ENCODE measurements at places on chromosomes 5 and 9. TPM values are rescaled to one million over a fixed set of nuclear protein-coding genes. Genes with fewer than 3 reads are reported as not detected.

DNA sequence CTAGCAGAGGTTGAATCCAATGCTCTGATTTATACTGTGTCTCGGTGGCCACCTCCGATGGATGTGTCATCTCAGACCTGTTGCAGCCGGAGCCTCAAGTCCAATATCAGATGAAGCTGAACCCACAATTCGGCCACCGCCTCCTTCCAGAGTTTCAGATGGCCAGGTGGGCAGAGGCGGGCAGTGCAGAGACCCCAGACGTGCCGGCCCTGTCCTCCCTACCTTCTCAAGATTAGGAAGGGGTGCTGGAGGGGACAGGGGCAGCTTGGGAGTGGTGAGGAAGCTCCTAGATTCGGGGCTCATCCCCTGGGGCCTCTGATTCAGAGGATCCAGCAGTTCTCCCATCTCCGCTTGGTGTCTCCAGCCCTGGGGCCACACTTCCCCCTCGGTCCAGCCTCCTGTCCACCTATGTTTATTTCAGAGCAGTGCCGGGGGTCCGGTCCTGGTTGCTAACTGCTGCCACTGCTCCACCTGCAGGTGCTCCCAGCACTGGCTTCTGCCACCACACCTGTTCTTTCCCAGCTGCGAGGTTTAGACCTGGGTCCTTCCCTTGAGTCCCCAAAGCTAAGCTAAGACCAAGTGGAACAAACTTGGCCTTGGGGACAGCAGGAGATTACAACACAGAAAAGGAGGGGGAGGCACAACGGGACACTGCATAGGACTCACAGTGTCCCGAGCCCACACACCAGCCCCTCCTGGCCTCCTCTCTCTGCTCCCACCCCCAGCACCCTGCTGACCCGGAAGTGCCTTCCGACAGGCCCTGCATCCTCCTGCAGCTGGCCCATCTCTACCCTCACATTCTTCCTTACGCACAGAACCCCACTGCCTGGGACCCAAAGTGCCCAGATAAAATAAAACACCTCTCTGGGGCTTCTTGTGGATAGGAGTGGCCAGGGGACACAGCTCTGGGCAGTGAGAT, 81.6 kb downstream of the NTNG2 start:
- no peak for DNase-seq

- no peak for DNase-seq
These were observed 301.3 kb upstream of the SGCD start for GRCh38 chr5:156025656-156026055.

DNA sequence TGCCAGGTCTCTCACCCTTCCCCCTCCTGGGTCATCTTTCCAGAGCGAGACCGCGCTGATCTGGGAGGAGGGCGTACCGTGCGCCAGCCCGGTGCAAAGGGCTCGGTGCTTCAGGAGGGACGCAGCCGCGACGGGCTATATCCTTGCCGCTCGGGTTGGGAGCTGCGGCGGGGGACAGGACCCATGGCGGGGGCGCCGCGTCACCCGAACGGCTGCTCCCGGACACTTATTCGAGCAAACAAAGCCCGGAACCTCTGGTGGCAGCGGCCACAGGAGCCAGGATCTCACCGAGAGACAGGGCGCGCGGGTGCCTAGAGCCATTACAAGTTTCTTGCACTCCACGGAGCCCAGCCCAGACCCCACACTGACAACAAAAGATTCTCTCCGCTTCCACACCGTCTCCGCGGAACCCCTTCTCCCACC, 1.3 kb downstream of the SEMA6A start:
- DNase-seq: peak; percentile 3

- DNase-seq: peak; percentile 69
These were observed 162.0 kb upstream of the S1PR3 start for GRCh38 chr9:88829276-88829675.

- DNase-seq: no peak
These were observed 24.4 kb upstream of the SH3RF2 start for GRCh38 chr5:145912019-145912418.

DNA sequence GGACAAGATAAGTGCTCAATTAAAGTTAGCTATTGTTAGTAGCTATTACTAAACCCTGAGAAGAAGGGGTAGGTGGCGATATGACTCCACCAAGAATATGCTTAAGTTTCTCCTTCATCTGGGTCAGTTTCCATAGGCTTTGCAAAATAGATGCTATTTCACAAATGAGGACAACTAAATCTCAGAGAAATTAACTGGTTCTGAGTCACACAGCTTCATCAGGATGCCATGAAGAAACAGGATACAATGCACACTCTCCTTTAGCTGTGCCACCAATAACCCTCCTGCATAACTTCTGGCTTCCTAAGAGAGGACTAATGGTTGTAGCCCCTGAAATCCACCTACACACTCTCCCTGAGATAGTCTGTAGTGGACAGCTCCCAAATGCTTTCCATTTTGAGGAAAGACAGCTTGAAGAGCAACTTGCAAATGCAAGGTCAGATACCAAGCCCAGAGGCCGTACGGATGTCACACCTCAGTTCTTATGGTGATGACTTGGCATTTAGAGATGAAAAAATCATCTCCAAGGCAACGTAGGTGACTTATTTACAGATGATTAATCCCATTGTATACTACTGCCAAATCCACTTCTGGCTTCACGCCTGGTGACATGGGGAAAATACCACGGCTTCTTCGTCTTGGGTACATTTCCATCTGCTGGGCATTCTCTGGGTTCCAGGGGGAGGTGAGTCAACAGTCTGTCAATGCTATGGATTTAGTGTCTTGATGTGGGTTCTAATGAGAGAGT, 251.4 kb upstream of the IL12B start:
- DNase-seq: peak; percentile 95

- DNase-seq: no peak
These were observed 27.2 kb downstream of the MAML1 start for GRCh38 chr5:179759581-179760551.

GRCh38 chr5:65127161-65127901, 354.4 kb downstream of the ADAMTS6 start:
- peak; percentile 77 for DNase-seq

DNA sequence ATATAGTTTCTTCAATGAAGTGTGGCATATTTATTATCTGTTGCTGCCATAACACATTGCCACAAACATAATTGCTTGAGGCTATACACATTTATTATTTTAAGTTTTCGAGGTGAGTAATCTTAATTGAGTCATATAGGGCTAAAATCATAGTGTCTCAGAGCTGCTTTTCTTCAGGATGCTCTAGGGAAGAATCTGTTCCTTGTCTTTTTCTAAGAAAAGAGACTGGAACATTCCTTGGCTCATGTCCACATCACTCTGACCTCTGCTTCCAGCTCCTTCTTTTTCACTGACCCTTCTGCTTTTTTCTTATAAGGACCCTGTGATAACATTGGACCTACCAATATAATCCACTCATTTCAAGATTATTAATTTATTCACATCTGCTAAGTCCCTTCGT, 632.4 kb upstream of the TYRP1 start:
- DNase-seq: no peak

DNA sequence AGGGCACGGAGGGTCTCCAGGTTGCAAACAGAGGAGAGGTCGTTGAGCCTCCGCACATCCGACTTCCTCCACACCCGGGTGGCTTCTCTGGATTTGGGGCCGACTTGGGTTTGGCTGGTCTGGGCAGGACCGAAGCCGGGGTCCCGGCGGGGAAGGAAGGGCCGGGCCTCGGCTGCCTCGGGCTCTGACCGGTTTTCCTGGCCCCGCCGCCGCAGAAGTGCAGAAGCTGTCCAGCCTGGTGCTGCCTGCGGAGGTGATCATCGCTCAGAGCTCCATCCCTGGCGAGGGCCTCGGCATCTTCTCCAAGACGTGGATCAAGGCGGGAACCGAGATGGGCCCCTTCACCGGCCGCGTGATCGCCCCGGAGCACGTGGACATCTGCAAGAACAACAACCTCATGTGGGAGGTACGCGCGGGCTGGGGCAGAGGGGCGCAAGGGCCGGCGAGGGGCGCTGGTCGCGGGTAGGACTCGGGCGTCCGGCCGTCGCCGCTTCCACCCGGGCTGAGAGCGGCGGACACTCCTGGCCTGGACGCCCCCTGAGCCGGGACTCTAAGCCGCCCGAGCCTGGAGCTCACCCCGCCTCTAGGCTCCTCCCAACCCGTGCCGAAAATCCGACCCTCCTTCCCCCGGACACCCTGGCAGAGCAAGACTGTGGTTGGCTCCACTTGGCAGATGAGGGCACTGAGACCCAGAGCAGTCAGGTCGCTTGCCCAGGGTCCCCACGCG, 2.2 kb downstream of the PRDM12 start:
- DNase-seq: no peak

GRCh38 chr9:95096381-95096780, 221.1 kb downstream of the FANCC start:
- DNase-seq: no peak

DNA sequence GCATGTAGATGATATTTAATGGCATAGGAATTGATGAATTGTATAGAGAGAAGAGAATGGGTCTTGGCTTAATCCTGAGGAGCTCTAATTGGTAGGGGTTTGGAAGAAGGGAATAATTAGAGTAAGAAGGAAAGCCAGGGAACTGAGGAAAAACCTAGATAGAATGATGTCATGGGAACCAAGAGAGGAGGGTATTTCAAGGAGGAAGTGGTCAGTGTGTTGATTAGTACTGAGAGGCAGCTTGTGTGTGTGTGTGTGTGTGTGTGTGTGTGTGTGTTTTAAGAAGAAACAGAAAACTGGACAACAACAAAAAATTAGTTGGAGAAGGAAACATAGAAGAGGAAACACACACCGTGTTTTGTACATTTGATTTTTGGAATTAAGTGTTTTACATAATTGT, 42.8 kb downstream of the MAST4 start:
- no peak for DNase-seq

DNA sequence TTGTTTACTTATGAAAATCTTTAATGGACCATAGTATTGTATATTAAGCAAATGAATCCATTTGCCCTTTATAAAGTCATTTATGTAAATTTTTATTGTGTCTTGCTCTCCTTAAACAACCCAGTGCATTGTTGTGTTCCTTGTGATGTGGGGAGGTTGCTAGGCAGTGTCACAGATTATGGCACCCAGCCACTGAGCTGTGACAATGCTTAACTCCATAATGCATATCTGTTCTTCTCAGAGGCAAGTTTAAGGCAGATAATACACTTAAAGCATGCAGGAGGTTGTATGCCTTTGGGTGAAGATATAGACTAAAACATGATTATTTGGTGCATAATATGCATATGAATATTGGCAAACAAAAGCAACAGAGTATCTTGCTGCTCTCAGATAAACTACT, 269.6 kb upstream of the RIOK2 start:
- no peak for DNase-seq

GRCh38 chr9:97568461-97569275, 64.5 kb downstream of the TSTD2 start:
- no peak for DNase-seq

GRCh38 chr9:70052768-70053167, 9.1 kb downstream of the MAMDC2 start:
- no peak for DNase-seq

GRCh38 chr9:522658-523057, 308.0 kb downstream of the DOCK8 start:
- peak; percentile 38 for DNase-seq

DNA sequence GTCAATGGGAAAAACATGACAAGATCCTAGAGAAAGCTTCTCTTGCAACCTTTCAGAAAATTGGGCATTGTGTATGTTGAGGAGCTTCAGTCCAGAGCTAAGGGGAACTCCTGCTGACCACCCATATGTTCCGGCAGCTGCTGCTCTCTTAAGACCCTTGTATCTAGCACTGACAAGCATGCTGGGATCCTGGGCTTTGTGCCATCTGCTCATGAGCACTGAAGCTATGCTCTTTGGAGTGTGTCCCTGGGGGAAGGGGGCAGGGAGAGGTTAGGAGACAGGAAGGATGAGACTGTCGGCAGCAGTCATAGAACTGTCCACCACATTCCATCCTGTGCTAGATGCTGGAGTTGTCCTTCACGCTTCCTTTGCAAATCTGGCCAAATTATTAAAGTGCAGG, 109.3 kb downstream of the JAKMIP2 start:
- DNase-seq: no peak

DNA sequence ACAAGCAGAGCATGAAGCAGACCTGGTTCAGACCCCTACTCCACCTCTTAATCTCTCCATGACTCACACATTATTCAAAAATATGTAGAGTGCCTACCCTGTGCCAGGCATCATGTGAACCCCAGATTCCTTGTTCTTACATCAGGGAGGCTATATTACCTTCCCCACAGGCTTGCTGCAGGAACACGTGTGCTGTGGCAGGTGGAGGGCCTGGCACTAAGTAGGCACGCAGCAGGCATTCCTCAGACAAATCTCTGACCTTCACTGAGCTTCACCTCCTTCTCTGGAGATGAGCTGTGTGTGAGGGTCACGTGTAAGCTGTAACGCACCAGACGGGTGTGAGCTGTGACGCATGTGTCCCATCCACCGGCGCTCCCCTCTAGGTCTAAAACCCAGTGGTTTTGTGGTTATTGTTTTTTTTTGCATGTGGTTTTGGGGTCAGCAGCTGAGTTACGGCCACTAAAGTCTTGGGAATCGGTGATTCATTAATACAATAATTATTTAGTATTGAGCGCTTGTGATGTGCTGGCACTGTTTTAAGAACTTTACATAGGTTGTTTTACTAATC, 30.3 kb downstream of the ANGPTL2 start:
- peak; percentile 36 for DNase-seq

DNA sequence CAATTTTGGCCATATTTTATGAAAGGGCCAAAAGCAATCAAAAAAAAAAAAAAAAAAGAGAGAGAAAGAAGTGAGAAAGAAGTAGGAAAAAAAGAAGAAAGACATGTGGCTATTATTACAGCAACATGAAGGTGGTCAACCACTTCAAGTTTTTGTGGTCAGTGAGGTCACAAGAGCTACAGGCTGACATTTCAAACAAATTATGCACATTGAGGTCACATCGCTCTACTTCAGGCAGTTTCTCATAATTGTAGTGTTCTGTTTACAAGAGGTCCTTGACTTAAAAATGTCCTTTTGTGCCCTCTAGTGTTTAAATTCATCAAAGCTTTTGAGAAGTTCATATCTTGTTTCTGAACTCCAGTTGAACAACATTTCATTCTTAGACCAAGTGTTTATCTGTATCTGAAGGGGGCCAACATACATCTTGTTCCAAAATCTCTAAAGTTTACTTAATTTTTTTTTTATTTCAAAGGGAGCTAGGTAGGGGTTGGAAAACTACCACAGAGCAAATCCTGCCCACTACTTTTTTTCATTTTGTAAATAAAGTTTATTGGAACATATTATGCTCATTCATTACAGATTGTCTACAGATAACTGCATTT, 513.1 kb downstream of the PDE4D start:
- DNase-seq: peak; percentile 89

- DNase-seq: peak; percentile 93
These were observed 19.1 kb downstream of the DNAJA1 start for GRCh38 chr9:33044162-33044673.

GRCh38 chr9:3879315-3879714, 353.5 kb upstream of the RFX3 start:
- DNase-seq: no peak

The SLC46A2 gene
- total RNA-seq: not detected

The CTXN3 gene
- not detected for total RNA-seq

The GCNT4 gene
- 1.8 TPM for total RNA-seq

The IPPK gene
- total RNA-seq: 11.1 TPM

The PRDM12 gene
- not detected for total RNA-seq

The CER1 gene
- not detected for total RNA-seq

The NDUFS6 gene
- 31.8 TPM for total RNA-seq

The NKD2 gene
- under 0.01 TPM for total RNA-seq

The LRRC19 gene
- not detected for total RNA-seq

Data from fibroblast of lung (primary cell).